Panc1 (cell line): ENCODE measurements at places on chromosomes 7 and 10. TPM values are rescaled to one million over a fixed set of nuclear protein-coding genes. Genes with fewer than 3 reads are reported as not detected.

Gene FAM131B
- 1.5 TPM for total RNA-seq

GRCh38 chr10:120477743-120478141, 20.7 kb downstream of the PLPP4 start:
- no peak for DNase-seq

Gene CALHM3
- total RNA-seq: not detected

DNA sequence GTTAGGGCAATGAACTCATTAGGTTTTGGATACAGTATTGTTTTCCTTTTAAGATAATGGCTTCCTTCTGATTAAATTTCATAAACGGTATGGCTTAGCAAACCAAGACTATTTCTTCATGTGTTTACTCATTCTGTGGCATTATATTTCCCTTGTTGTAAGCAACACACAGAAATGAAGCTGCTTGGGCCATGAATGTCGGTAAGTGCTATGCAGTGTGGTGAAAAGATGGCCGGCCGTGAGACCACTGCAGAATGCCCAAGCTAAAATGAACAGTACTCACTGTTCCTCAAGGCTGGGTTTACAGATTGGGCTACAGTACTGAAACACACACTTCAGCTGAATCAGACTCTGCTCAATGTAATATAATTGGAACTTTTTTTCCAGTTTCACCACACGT, 8.1 kb downstream of the APBB1IP start:
- no peak for DNase-seq

Gene LRIT1
- total RNA-seq: not detected
